ENCODE measurements at places on chromosomes 6 and 20.

DNA sequence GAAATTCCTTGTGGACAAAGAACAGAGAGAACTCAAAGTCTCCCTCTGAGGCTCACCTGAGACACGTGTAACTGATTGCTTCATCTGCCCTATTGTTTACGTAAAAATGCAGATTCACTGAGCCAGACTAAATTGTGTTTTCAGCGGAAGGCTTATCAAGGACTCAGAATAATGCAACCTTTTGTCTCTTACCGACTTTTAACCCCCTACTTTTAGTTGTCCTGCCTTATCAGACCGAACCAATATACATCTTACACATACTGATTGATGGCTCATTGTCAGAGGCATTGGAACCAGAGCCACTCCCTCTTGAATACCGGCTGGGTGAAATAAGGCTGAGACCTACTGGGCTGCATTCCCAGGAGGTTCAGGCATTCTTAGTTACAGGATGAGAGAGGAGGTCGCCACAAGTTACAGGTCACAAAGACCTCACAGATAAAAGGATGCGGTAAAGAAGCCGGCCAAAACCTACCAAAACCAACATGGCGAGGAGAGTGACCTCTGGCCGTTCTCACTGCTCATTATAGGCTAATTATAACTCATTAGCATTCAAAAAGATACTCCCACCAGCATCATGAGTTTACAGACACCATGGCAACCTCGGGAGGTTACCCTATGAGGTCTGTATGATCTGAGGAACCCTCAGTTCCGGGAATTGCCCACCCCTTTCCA lies 95.5 kb upstream of the ZNF184 start:
- no peak for DNase-seq

- no peak for DNase-seq
These were observed 69.5 kb downstream of the LRFN2 start for GRCh38 chr6:40517654-40518053.

GRCh38 chr6:134614606-134615485 lies 296.9 kb upstream of the SGK1 start:
- no peak for DNase-seq

DNA sequence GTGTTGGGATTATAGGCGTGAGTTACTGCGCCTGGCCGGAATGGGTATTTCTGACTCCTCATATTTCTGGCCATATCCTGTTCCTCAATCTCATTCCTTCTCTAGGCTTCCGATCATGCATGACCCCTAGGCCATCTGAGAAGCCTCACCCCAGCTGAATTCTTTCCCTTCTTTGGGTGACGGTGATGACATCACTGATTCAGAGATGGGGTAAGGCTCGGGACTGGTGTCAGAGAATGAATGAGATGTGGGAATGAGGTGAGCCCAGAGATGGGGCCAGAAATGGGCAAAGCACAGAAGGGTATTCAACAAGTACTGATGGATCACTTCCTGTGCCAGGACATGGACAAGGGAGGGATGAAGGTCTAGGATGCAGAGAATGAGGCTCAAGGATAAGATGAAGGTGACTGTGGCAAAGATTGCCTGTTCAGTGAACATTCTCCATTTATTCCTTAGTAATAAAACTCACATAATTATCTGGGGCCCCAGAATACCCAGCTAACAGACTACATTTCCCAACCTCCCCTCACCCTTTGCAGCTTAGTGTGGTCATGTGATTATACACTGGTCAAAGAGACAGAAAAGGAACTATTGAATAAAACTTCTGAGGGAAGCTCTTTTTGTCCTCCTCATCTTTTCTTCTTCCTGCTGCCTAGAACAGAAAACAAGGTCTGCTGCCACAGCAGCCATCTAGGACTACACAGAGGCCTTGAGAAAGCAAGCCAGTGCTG lies 39.6 kb downstream of the KIAA0319 start:
- DNase-seq = no peak

DNA sequence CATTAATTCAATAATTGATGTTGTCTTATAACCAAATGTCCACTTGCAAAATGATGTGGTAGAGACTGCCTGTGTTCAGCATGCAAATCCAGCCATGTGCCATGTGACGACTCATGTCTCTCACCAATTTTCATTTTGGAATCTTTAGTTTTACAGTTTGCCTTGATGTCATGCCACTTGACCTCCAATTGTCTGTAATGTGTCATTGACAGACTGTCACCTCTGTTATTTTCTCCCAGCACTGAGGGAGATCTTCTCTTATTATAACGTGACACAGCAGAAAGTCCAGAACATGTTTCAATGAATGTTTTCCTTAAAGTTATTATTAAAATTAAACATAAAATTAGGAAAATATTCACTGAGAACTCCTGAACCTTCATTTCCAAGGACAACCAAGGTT lies 56.7 kb downstream of the LAMA4 start:
- DNase-seq = no peak

GRCh38 chr20:52539891-52540290 lies 348.3 kb upstream of the ZFP64 start:
- no peak for DNase-seq

DNA sequence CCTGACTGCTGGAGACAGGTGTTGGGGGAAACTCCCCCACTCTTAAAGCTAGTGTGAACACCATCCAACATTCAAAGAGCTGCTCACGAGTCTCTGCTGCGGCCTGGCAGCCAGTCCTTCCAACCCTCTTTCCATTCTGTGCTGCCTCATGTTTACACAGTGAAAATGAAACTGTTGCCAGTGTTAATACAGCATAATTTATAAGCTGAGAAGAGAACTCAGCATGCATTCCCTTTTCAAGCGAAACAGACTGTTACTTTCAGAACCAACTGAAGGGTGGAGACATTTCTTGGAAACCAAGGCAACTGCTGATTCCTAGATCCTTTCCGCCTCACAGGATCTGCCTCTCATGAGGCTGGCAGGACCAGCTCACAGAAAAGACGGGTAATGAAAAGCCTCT lies 533.8 kb upstream of the ID4 start:
- no peak for DNase-seq

DNA sequence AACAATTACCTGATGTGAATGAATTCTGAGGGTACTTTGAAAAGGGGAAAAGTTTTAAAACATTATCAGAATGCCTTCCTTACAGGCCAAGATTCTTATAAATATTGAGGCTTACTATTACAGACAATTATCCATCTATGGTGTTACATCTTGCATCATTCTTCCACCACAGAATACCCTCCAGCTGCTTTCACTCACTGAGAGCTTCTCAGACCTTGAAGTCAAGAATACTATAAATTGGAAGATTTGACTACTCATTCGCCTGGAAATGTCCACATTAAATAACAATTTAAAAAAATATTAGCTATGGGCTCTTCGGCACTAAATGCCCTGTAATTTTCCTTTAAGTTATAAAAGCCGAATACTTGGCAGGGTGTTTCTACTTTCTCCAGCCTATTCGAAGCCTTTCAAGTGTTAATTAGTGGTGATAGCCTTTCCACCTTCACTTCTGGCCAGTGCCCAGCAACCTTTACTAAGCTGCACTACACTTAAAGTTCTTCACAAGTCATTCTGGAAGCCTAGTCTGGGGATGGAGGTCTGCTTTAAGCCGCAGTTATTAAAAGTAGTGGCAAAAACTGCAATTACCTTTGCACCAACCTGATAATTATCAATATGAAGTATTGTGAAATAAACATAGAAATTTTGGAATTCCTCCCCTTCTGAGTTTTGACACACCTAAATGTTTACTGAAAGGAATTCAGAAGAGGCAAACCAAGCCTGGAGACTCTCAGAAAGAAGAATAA lies 100.9 kb downstream of the BMP5 start:
- no peak for DNase-seq

GRCh38 chr6:130558131-130558530 lies 192.3 kb downstream of the TMEM200A start:
- DNase-seq = no peak

DNA sequence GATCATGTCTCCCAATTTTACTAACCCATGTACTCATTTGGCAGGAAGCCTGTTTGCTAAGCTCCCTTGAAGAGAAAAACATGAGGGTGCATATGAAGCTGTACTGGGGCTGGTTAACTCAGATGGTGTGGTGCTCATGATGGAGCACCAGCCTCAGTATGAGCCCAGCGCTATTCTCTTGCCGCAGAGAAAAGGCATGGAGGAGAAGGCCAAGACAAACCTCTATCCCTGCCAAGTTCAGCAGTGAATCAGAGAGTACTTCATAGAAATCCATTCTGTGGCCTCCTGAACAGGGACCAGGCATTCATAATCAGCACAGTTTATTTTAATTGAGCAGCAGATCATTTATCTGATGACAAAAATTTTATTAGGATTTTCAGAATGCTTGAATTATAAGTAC lies 398.1 kb downstream of the LMBRD1 start:
- no peak for DNase-seq

DNA sequence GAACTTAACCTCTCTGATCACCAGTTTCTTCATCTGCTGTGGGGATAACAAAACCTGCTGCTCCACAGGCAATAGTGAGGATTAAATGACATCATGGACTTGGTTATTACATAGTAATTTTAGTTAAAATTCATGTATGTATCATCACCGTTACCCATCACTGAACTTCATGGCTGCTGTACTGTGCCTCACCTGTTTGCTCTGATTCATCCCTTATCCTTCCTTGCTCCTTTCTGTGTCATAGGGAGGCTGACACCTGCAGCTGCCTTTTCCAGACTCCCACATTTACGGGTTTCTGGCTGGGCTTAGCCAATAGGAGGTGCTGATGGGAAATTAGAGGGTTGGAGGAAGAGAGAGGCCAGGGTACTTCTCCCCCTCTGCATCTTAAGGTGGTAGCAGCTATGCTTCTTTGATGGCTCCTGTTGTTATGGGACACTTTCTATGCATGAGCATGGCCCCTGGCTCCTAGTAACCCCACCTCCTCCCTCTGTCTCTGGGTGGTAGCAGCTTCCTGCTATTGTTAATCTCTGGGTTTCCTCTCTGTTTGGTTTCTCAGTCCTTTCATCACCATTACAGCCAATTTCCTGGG lies 332.1 kb downstream of the DHX35 start:
- DNase-seq = no peak

DNA sequence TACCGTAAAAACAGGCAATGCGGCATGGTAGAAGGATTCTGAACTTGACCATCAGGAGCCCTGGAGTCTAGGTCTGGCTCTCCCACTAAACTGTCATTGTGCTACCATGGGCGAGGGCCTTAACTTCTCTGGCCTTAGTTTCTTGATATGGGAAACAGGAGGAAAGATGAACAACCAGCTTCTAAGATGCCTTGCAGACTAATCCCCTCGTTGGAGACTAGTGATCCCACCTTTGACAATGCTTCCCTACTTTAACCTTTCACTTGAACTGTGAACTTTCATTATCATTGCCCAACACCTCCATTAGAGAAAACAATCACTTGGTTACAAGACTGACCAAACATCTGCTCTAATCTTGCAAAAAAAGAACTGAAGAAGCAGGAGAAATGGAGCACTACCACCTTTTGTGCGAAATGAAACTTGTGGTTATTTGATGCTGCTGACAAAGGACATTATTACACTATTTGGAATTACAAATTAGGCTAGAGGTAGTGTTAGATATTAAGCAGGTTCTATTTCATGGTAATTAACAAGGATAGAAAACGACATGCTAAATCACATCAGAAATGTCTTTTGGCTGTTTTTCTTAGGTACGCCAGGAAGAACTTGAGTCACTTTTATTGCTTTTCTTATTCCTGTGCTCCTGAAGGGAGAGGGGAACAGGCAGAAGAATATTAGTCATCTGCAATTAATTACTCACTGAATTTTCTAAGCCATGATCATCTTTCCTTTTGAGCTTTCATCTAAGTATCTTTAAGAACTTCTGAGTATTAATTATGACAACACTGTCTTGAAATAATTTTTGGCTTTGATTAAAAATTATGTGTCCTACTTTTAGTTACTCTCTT lies 39.1 kb upstream of the ARHGAP18 start:
- DNase-seq = no peak

DNA sequence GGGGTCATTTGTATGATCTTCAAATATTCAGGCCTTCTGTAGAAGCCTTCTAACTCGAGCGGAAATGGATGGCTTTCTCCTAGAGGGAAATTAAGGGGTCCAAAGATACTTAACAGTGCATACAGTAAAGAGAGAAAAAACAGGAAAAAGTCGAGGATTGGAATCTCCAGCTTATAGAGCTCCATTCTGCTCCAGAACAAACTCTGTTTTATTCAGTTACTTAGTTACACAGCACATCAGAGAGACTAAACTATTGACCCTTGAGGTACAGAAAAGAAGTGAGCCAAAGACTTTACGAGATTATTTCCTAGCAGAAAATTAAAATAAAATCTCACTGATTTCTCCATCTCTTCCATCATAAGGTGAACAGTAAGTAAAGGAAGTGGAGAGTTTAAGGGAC lies 43.8 kb upstream of the DSE start:
- DNase-seq = no peak

DNA sequence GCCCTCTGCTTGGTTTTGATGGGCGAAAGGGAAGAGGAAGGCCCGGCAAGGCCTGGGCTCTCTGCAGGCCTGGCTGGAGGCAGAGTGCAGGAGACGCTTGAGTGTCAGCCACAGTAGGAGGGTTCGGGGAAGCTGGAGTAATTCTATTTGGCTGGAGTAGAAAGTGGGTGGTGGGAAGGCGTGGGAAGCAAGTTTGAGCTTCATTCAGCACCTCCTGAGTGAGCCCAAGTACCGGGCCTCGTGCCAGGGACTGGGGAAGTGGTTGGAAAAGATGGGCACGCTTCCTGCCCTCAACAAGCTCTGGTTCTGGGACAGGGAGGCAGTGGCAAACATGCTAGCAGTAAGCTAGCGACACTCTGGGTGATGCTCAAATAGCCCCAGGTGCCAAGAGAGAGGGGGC lies 72.5 kb downstream of the DLGAP4 start:
- DNase-seq = no peak

DNA sequence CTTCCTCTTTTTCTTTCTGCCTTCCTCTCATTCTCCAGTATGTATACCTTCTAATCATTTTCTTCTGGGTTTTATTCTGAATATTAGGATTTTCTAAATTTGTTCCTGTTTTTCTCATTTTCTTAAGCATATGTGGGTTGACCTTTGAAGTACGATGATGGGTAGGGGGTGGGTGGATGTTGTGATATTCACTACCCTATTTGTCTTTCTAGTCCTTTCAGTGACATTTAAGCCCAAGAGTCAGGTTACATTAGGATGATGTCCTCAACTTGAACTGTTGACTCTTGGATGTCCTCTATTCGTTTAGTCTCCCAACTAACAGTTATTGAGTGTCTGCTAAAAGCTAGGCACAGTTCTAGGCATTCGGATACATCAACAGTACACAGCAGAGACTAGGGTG lies 7.3 kb downstream of the ABT1 start:
- no peak for DNase-seq
